Midbrain (tissue), 1 donor: ENCODE measurements at places on chromosomes 1 and 21.

DNA sequence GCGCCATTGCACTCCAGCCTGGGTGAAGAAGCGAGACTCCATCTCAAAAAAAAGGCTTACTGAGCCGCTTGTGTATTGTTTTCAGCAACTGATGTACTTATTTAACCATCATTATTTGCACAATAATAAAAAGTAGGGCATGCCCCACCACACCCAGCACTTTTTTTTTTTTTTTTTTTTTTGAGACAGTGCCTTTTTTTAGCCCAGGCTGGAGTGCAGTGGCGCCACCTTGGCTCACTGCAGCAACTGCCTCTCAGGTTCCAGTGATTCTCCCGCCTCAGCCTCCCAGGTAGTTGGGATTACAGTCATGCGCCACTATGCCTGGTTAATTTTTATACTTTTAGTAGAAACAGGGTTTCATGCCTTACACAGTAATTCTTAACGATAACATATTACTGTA lies 12.2 kb upstream of the TRNAU1AP start:
- DNase-seq, result no peak

- no peak for DNase-seq
Measured at GRCh38 chr1:911875-912739, 11.6 kb upstream of the SAMD11 start.

GRCh38 chr1:1307261-1307922 lies 338 bp downstream of the ACAP3 start:
- no peak for DNase-seq

GRCh38 chr1:23627069-23627735 lies 64.4 kb upstream of the RPL11 start:
- DNase-seq, result no peak

- DNase-seq, result peak; percentile 28
Measured at GRCh38 chr1:164563721-164564360, 4.9 kb downstream of the PBX1 start.

GRCh38 chr1:22877980-22878379 lies 94.7 kb downstream of the LACTBL1 start:
- DNase-seq, result no peak

DNA sequence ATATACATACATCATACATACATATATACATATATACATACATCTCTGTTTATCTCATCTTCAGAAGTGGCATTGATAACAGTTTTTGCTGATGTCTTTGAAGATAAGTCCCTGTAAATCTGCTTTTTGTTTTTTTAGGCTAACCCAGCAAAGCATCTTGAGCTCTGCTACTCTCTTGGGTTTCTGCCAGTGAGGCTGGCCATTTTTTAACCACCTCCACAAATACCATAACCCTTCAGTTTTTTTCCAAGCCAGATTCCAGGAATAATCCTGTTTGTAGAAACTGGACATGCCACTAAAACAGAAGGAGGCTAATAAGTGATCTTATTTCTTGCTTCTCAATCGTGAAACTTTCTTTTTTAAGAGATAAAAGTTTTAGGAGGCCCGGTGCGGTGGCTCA lies 21.6 kb downstream of the SDHC start:
- no peak for DNase-seq

- no peak for DNase-seq
Measured at GRCh38 chr1:109134423-109134822, 20.5 kb downstream of the ELAPOR1 start.

DNA sequence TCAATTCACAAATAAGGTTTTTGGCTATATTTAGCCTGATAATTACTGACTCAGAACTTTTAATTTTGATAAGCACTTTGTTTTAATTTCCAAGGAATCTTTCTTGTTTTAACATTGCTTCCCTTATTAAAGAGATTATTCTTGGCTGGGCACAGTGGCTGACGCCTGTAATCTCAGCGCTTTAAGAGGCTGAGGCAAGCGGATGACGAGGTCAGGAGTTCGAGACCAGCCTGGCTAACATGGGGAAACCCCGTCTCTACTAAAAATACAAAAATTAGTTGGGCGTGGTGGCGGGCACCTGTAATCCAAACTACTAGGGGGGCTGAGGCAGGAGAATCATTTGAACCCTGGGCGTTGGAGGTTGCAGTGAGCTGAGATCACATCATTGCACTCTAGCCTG lies 13.8 kb downstream of the ALG14 start:
- DNase-seq, result no peak

GRCh38 chr1:22749919-22750684 lies 39.5 kb downstream of the EPHB2 start:
- DNase-seq, result peak; percentile 35

GRCh38 chr1:51863384-51863783 lies 15.1 kb downstream of the NRDC start:
- no peak for DNase-seq

- DNase-seq, result no peak
Measured at GRCh38 chr1:165317612-165318011, 38.9 kb downstream of the LMX1A start.

DNA sequence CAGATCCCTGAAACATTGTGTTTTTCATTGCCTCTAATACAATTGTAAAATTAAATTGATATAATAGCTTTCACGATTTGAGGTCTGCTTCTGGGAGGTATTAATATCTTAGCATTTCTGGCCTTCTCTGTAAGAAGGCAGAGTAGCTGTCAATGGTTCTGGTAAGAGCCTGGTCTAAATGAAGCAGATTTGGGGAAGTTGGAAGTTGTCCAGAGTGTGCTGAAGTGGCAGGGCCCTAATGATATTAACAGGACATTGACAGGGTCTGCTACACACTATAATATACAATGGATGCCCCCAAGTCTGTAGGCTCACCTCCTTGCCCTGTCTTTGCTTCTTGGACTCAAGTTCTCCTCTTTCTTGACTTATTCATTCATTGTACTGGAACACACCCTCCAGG lies 99.5 kb downstream of the C4BPA start:
- DNase-seq, result no peak

DNA sequence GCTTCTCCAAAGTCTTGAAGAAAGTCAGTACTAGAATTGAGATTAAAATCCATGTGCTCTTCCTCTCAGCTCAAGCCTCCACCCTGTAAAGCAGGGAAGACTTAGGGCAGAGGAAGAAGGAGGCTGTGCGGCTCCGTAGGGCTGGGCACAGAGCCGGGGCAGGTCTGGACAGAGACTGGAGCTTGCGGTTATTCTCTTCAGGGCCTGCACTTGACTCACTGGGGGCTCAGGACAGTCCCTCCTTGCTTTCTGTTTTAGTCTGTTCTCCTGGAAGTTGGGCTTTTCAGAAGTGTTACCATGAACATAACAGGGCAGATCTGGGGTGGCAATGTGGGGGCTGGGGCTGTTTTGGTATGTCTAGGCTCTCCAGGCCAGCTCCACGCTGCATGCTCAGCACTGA lies 21.6 kb upstream of the TRABD2B start:
- no peak for DNase-seq

DNA sequence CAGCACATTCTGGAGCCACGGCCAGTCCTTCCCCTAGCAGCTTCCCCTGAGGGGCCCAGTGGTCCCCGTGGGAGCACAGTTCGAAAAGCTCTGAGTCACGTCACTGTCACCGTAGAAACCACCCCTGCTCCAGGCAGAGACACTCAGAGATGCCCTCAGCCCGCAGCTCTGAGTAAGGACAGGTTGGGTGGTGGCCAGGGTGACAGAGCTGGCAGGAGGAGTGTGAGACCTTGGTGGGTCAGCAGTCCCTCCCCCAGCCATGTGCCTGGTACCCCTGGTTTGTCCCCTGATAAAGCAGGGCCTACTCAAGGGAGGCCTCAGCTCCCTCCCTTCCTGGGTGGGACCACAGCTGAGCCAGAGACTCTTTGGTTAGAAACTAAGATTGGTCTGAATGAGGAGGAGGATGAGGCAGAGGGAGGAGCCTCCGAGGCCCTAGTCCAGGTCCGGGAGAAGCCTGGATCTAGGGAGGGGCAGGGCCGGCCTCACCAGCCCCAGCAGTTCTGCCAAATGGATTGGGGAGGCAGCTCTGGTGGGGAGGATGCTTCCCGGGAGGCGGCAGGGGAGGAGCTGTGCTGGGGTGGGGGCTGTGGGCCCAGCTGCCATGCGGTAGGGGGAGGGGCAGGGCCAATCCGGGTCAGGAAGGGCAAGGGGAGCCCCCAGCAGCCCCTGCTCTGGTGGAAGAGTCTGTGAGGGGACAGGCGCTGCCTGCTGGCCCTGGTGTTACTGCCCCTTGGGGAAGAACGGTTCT lies 55.2 kb downstream of the SLC9A1 start:
- DNase-seq, result no peak

DNA sequence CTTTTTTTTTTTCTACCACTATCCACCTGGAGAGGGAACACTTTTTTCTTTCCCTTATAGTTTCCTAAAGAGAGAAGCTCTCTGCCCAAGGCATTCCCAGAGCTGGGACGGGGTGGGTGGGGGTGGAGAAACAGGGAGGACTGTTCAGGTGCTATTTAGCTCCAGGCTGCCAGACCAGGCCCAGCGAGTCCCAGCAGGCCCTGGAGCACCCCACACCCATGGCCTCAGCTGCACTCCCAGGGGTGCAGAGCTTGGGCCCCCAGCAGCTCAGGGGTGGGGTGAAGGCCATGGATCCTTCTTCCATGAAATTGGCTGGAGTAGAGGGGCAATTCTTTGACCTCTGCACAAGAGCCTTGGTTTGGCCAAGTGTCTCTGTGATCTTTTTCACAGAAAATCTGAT lies 4.1 kb downstream of the ETV3L start:
- DNase-seq, result no peak
